ENCODE measurements at places on chromosomes 3 and 15.

- DNase-seq: no peak
Measured at GRCh38 chr3:195260280-195260905, 10.6 kb downstream of the XXYLT1 start.

DNA sequence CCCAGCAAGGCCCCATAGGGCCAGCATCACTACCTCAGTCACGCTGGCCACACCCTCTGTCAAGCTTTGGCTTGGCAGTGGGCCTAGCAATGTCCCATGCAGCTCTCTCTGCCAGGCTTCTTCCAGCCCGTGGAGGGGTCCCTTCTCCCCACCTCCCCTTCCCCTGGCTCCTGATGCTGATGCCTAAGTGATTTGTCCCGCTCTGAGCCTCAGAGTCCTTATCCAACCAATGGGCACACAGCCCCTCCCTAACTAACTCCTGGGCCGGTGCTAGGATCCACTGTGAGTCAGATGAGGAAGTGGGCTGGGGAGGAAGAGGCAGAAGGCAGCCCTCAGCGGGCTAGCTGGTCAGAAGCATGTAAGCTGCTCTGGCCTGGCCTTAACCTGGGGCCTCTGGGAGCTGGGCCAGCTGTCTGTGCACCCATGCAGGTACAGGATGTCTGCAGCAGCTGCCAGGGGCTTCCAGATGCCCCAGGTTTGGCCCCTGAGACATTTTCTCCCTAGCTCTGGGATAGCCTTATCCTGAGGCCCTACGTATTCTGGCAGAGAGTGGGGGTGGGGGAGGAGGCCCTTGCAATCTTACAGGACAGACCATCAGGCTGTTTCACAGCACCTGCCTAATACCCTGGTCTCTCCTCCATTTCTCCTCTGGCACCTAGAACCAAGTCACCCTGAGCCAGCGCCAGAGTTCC lies 740 bp upstream of the ZBTB47 start:
- no peak for DNase-seq

GRCh38 chr15:33460166-33460805 lies 149.5 kb downstream of the RYR3 start:
- no peak for DNase-seq

GRCh38 chr3:60953351-60953750 lies 297.9 kb downstream of the FHIT start:
- no peak for DNase-seq

- DNase-seq: no peak
Measured at GRCh38 chr15:43169888-43170287, 15.3 kb upstream of the CCNDBP1 start.

DNA sequence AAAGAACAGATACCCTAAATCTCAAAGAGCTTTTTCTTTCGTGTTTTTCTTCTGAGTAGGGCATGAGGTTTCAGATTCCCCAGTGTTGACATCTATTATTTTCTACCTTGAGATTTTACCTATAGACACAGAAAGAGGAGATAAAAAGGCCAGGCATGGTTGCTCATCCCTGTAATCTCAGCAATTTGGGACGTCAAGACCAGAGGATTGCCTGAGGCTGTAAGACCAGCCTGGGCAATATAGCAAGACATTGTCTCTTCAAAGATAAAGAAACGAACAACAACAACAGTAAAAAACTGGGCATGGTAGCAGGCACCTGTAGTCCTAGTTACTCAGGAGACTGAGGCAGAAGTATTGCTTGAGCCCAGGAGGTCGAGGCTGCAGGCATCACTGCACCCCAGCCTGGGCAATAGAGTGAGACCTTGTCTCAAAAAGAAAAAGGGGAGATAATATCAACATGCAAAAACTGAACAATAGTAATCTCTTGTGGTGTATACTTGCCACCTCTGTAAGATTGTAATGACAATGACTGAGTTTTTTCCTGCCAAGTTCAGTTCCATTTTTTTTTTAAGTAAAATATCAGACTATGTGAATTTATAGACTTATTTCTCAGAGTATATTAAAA lies 71.3 kb downstream of the MBNL1 start:
- no peak for DNase-seq
